ENCODE measurements at places on chromosomes 1 and 21.

DNA sequence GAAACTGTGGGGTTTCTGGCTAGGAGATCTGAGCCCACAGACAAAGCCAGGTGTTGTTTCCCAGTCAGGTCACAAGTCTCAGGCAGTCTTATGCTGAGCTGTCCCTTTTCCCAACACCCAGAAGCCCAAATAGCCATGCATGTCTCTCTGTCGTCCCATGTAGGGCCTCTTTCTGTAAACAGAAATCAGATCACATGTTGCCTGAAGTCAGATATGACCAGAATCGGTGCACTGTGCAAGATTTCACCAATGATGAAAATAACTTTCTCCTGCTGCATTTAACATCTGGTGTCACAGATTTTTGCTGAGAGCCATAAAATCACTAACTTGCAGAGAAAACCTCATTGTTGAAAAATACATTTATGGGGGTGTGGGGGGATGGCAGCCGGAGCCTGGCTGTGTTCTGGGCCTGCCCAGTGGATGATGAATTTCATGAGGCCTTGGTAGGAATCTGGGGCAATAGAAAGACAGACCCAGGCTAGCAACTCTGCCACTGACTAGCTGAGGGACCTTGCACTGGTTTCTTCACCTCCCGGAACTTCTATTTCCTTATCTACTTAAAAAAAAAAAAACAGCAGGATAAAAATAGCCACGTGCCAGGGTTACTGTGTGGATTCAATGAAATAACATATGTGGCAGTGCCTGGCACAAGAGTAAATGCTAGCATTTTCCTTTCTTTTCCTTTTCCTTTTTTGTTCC is 158.8 kb upstream of the NFIA start:
- DNase-seq = no peak

DNA sequence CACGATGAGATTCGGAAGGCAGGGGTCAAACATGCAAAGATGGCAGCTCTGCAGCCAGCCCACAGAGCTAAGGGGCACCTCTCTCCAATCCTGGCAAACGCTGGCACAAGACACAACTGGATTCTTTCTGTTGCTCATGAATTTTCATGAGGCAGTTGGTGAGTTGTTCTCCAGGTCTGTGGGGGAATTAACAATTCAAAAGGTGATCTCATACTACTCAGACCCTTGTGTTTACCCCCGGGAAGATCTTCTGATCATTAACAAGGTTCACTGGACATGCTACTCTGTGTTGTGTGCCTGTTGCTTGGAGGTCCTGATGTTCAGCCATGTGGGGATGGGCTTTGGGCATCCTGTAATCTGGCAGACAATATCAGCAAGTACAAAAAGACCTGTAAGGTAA is 128.9 kb downstream of the HHAT start:
- DNase-seq = no peak

- no peak for DNase-seq
These were observed 1.2 kb upstream of the STYXL2 start for GRCh38 chr1:167092653-167093052.

DNA sequence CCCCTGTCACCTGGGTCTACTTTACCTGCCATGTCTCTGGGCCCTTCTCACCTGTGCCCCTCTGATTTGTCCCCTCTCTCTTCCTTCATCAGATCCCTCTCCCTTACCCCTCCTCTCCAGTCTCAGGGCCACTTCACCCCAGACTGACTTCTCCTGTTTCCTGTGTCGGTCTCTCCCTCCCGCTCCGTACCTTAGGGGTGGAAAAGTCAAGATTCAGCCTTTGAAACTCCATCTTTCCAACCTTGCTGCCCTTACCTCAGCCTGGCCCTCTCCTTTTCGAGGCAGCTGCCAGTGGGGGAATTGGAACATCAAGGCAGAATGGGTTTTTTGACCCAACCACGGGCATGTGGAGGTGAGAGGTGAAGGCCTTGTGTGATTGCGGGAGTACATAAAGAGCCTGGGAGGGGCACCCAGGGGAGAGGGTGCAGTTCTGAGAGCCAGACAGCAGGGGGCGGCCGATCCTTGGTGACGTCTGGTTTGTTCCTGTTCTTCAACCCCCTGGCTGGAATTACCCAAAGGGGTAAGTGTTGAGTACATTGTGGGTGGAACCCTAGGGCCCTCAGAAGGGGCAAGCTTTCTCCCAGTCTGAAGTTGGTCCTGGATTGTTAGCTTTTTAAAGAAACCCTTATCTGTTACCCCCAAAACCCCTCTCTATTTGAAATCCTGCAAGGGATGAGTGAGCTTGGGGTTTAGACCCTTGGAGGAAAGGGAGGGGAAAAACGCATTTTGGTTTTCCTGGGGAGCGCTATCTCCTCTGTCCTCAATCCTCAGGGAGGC is 12.3 kb upstream of the DMBX1 start:
- DNase-seq = peak; percentile 83

DNA sequence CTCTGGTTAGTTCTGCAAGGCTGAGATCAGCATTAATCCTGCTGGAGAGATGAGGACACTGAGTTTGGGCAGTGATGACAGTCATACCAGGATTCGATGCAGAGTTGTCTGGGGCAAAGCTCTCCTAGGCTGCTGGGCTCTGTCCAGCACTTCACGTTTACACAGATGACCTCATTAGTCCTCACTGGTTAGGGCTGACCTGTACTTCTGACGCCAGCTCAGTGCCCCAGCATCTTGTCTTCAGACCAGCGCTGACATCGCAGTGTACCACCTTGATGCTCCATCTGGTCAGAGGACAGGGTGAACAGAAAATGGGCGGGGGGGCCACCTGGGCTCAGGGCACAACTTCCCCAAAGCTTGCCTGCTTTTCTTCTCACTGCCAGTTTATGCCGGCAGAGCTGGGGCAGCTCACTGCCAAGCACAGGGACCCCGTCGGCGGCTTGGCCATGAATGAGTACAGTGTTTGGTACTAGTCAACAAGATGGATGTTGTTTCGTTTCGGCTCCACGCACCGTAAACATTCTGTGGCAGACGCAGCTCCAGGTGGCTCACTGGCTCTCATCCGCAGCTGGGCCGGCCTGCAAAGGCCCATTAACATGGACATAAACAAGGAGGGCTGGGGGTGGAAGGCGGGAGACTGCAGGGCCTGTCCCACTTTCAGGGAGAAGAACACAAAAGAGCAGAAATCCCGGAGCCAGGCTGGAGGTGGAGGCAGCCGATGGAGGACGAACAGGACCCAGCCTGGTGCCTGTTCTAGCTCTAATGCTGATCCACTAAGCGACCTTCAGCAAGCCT is 118.7 kb downstream of the GLIS1 start:
- no peak for DNase-seq

DNA sequence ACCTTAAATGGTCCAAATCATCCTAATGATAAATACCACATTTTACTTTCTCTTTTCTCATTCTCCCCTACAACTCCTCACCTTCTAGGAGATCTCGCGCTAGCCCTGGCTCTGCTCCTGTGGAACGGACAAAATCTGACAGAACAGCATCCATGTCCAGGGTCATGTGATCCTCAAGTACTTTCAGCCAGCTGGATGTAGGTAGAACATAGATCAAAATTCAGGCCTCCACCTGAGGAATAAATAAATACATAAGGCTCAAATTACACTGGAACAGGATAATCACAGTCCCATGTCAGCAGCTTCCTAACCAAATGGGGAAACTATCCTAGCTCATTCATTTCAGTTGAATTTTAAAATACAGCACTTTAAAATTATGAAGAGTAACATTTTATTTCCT is 33.2 kb downstream of the OTUD7B start:
- no peak for DNase-seq

DNA sequence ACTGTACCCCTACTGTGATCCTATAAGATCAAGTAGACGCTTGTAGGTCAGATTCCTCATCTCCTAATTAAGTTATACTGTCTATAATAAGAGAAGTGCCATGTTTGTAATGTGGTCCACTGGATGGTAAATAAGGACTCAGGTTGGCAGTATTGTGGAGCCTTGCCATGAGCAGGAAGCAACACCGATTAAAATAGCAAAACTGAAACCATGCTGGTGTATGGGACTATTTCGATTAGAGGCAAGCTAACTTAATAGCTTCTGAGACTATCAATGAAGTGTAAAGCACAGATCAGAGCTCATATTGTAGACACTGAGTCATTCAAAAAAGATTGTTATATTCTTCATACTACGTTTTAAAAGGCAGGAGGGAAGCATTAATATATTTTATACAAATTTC is 348.8 kb downstream of the HHAT start:
- DNase-seq = no peak

DNA sequence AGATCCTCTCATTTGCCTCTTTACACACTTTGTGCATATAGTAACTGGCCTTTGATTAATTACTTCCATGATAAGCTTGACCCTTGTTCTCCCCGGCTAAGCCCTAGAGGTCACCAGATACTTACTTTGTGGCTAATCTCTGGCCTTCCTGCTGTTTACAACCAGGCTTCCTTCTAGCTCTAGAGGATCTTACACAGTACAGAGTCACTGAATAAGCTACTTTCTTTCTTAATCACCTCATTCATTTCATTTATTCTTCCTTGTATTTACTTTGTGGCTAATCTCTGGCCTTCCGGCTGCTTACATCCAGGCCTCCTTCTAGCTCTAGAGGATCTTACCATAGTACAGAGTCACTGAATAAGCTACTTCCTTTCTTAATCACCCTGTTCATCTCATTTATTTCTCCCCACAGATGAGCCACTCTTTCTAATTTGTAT is 144.3 kb upstream of the C1orf21 start:
- no peak for DNase-seq

DNA sequence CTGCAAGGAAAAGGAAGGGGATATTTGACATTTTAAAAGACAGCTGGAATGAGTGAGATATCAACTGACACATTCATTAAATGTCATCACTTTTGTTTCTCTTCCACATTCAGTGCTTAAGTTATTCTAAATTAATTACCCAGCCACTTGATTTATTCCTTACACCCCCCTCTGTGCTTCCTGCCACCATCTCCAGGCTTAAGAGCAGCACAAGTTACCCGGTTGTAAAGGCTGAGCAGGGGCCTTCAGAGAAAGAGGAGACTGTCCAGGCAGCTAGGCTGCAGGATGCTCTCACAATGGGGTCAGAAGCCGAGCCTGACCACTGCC is 71.4 kb downstream of the SYT6 start:
- DNase-seq = no peak

- DNase-seq = no peak
These were observed 1.5 kb downstream of the FAM163A start for GRCh38 chr1:179744401-179745130.

DNA sequence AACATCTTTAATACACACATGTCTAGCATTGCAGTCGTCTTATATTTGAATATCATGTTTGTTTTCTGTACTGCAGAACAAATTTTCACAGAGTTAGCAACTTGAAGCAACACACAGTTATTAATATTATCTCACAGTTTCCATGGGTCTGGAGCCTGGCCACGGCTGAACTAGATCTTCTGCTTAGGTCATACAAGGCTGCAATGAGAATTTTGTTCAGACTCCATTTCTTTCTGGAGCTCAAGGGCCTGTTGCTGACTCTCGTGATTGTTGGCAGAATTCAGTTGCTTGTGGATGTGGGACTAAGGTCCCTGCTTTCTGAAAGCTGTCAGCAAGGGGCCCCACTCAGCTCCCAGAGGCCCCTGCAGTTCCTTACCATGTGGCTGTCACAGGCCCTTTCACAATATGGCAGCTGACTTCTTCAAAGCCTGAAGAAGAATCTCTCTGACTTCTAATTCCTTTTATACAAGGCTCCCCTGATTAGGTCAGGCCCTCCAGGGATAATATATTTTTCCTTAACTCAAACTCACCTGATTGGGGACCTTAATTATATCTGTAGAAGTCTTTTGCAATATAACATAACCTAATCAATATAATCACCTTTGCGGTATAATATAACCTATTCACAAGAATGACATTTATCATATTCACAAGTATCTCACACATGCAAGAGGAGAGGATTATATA is 296.3 kb downstream of the NFIA start:
- no peak for DNase-seq

DNA sequence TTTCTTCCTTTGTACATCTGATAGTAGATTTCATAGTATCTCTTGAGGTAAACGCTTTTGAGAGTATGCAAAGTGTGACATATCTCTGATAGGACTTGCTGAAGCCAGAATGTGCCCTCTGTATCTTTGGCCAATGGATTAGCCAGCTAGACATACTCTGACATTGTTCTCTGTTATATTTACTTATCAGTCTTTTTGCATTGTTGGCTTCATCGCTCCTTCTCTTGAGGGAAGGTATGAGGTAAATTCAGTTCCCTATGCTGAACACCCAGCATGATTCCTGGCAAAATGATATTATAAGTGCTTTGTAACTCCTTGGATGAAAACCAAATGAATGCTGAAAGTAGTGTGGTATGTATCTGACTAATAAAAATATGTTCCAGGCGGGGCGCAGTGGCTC is 163.2 kb upstream of the CACYBP start:
- no peak for DNase-seq

GRCh38 chr1:167991546-167991945 is 54.7 kb upstream of the MPC2 start:
- DNase-seq = no peak

DNA sequence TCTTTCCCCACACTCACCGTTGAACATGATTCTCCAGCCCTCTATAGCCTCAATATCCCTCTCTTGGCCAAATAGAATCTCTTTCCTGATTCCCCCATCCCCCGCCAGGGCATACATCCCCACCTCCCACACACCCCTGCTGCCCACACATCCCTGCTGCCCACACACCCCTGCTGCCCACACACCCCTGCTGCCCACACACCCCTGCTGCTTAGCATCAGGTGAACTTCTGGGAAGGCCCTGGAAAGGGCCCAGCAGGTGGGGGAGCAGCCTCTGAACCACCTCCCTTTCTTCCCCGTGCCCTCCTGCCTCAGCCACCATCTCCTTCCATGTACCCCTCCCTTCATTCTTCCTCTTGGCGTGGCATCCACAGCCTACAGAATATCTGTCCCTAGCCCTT is 15.9 kb upstream of the IFNLR1 start:
- DNase-seq = no peak

DNA sequence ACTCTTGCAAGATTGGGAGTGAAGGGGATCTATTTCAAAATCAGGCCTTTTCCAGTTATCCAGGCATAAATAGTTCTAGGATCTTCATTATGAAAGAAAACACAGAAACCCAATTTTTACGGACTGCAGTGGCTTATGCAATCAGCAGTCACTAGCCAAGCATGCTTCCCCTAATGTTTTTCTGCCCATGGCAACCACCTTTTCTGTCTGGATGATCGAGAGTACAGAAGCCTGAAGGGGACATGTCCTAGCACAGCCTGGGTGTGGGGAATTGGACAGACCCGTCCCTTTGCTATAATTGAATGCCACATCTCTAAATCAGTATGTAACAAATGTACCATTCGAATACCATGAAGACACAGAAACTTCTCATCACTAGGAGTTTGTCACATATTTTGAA is 29.8 kb upstream of the NCAM2 start:
- DNase-seq = no peak

GRCh38 chr1:164559342-164560051 is 513 bp downstream of the PBX1 start:
- DNase-seq = no peak

Data from stimulated activated CD4-positive, alpha-beta T cell treated with anti-CD3 and anti-CD28 coated beads, Interleukin-15, amount 100 ng/mL, for 24 hours (primary cell).